Suppressor macrophage treated with lipopolysaccharide for 4 hours (primary cell): ENCODE measurements at places on chromosomes 1 and 21.

GRCh38 chr1:68442006-68442405 is 7.7 kb downstream of the RPE65 start:
- no peak for DNase-seq

- DNase-seq, result no peak
Measured at GRCh38 chr1:239672256-239672655, 285.9 kb downstream of the CHRM3 start.

GRCh38 chr1:56286506-56286905 is 292.9 kb downstream of the PLPP3 start:
- no peak for DNase-seq

GRCh38 chr1:13990939-13991338 is 291.0 kb downstream of the PRDM2 start:
- DNase-seq, result no peak

- no peak for DNase-seq
Measured at GRCh38 chr1:2804628-2805351, 3.3 kb upstream of the TTC34 start.

- DNase-seq, result no peak
Measured at GRCh38 chr1:26094076-26094669, 17.5 kb upstream of the PDIK1L start.

DNA sequence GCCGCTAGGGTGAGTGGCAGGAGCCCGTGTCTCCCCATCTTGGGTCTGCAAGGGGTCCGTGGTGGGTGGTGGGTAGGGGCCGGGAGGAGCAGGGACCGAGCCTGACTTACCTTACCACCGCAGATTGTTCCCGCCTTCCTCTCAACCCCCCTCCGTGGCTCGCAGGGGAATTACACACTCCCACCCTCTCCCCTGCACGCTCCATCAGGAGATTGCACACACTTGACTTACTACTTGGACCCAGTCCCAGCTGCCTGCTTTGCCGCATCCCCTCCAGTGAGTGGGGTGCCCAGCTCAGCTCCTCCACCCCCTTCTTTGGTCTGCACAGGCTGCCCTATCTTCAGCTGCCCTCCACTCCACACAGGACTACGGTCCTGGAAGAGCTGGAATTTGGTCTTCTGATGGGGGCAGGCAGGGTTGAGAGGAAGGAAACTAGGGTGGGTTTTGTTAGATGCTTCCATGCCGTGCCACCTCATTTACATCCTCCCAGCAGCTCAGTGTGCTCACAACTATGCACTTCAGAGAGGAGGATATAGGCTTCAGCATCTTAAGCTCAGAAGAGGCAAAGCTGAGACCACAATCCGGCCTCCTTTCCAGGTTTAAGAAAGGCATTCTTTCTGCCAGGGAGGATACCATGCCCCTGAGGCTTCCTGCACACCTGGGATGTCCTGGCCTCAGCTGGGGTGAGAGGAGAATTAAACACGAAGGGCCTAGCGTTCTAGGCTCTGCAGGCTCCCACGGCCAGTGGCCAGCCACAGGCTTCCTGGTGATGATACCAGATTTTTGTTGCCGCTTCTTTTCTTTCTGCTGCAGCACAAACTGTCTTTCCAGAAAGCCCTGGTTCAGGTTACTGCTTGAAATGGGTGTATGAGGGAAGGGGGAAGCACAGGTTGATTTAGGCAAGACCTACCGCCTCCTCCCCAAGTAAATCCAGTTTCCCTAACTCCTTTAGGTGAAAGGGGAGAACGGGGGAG is 2.3 kb downstream of the KCNC4 start:
- DNase-seq, result no peak

DNA sequence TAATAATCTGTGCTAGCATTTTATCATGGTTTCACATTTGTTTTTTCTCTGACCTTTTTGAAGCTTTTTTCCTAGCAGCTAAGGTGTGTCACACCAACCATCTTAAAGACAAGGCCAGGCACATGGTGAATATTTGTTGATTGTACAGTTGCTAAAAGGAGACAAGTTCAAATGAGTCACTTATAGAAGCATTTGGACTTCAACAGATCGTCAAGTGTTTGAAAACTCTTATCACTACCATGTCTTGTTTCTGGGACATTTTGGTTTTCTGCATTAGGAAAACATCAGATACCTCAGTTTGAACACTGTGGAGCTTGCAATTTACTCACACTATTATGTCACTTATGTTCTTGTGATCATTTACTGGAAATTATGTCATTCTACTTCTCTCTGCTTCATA is 407.3 kb downstream of the USP25 start:
- DNase-seq, result no peak

- peak; percentile 51 for DNase-seq
Measured at GRCh38 chr1:234515821-234516241, 36.9 kb upstream of the TARBP1 start.

DNA sequence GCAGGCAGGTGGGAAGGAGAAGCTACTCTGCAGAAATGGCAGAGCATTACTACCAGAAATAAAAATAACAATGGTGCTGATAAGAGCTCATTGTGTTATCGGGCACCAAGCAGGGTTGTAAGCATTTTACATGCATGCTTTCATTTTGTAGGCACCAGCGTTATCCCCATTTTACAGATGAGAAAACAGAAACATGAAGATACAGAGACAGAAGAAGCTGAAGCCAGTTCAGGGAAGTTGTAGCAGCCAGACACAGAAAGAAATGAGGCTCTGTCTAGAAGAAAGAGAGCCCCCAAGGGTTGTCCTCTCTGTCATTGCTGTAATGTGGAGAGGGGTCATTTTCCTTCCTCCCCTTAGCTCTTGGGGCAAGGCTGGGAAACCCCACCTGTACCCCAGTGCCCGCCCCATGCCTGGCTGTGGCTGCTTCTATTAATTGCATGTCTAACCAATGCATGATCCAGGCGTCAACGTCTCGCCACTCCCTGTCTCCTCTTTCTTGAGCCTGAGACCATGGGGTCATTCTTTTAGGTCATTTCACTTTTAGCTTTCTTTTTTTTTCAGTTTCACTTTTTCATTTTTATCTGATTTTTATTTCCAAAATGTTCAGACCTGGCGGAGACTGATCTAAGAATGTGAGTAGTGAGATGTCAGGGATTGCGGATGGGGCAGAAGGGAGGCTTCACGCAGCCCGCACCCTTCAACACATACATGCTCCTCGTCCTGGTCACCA is 6.8 kb downstream of the OLIG1 start:
- DNase-seq, result no peak

- DNase-seq, result no peak
Measured at GRCh38 chr1:93963585-93963984, 54.4 kb upstream of the GCLM start.

- DNase-seq, result no peak
Measured at GRCh38 chr1:153585006-153585405, 19.4 kb upstream of the S100A2 start.

DNA sequence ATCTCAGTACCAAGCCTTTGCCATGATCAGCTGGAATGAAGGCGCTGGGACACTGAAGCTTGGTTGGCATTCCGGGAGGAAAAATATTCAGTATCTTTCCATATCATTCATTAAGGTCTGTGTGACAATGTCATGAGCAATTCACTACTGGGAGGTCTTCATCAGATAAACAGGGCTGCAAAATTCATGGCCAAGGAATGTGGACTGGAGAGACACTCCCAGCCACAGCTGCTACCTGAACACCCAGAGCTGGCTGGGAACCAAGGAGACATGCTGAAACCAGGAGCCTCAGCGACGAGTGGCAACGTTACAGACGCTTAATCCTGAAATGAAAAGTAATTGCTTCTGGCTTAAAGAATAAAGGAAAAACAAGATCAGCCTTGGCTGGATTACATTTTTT is 30.6 kb upstream of the DDAH1 start:
- no peak for DNase-seq

- DNase-seq, result no peak
Measured at GRCh38 chr1:231841616-231842344, 215.2 kb downstream of the DISC1 start.

DNA sequence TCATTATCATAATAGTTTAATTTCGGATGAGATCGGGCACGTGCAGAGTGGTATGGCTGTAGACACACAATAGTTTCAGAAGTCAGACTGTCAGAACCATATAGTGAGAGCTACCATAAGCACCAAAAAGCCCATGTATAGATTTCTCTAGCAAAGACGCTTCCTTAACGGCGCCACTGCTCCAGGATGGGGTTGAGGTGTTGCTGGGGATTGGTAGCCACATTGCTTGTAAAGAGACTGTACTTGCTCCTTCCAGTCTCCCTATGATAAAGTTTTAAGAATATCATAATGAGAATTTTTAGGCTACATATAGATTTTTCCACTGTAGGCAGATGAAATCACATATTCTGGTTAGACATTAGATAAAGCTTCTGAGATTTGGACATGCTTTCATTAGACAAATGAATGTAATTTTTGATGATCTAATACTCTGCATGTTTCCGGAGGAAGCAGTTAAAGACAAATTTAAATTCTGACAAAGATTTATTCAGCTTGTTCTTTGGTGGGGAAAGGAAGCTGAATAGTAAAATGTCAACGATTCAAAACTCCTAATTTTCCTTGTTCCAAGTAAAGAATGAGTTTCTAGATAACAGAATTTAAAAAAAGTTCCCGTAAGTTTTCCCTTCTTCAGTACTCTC is 77.7 kb downstream of the MAP3K7CL start:
- DNase-seq, result no peak

DNA sequence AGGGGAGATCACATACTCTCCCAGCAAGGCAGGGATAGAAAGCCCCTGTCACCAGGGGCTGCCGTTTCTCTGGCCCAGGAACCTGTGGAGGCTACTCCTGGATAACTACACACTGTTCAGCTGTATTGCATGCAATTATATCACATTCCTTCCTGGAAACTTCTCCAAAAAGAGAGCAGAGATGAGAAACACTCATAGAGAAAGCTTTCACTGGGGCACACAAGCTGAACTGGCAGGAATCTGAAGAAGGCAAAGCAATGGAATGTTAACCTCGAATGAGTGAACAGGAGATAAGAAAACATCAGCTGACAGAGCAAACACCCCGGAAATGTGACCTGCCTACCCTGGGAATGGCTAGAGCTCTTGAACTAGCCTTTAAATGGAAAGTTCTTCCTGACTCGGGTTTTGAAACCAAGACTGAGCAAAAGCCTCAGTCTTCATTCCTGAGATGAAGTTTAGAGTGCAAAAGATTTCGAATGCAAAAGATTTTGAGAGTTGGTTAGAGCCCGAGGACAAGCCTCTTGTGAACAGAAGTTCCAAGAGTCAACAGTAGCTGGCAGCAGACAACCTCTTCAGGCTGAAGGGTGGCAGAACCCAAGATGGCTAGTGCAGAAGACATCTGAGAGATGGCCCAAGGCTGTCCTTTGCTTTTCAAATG is 32.3 kb downstream of the CCN1 start:
- no peak for DNase-seq

DNA sequence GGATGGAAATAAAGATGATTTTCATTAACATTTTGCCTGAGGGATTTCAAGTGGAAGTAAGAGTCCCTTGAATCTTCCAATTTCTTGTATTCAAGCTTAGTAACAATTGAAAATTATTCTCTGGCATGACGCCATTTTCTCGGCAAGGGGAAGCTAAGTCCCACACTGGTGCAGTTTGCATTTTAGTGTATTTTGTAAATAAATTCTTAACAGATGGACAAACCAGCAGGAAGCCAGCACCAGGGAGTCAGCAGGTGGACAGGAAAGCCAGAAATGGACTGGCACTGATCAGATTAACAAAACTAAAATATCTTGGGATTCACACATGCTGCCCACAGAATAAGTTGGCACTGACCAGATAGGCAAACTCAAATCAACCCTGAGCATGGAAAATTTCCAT is 311.3 kb downstream of the LRRIQ3 start:
- DNase-seq, result no peak

DNA sequence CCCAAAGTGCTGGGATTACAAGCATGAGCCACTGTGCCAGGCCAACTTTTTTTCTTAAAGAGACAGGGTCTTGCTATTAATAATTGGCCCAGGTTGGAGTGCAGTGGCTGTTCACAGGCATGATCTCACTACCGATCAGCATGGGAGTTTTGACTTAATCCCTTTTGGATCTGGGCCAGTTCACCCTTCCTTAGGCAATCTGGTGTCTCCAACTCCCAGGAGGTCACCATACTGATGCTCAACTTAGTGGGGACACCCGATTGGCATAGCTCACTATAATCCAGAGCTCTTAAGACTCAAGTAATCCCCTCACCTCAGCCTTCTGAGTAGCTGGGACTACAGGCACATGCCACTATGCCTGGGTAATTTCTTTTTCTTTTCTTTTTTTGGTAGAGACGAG is 64.2 kb upstream of the SCYL3 start:
- DNase-seq, result no peak

DNA sequence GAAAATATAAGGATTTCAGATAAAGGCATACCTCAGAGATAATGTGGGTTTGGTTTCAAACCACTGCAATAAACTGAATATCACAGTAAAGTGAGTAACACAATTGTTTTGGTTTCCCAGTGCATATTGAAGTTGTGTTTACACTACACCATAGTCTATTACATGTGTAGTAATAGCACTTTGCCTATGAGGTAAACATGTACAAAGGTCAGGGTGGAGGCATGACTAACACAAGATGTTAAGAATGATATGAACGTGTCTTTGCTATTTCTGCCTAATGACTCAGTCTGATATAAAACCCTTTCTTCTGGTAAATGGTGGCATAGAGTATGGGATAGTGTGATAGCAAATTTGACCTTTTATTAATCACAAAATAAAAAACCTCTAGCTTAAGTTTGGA is 621.5 kb upstream of the ADGRL2 start:
- no peak for DNase-seq

GRCh38 chr1:213362598-213362997 is 311.6 kb downstream of the RPS6KC1 start:
- DNase-seq, result no peak

- DNase-seq, result no peak
Measured at GRCh38 chr1:37949524-37950152, 2.8 kb upstream of the INPP5B start.

- peak; percentile 86 for DNase-seq
Measured at GRCh38 chr1:206859082-206859521, 6.3 kb upstream of the IL20 start.

GRCh38 chr1:165773324-165773965 is 4.8 kb upstream of the TMCO1 start:
- DNase-seq, result no peak

DNA sequence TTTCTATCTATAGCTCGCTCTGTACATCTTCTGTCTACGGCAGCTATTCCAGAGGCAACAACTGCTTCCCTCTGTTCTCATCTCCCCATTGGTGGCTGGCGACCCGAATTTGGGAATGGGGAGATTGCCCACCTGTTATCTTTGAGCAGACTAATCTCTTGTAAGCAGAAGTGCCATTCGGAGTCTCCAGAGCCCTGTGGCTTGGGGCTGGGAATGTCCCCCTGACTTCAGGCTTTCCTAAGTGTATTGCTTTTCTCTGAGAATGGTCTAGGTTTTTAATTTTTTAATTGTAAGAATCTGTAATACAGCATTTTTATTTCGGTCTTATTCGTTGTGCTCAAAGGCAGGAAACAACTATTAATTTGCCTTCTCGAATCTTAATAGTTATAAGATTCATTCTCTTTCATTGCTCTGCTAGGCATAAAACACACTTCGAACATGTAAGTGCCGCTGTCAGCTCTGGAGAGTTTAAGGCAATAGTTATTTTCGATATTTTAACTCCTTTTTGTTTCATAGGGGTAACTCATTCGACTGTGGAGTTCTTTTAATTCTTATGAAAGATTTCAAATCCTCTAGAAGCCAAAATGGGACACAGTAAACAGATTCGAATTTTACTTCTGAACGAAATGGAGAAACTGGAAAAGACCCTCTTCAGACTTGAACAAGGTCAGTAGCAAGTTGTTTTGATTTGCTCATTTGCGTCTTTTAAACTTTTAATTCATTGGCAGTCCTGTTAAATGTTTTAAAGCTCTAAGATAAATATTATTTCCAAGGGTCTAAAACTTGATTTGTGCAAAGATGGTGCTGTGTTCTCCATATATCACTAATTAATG is 514 bp downstream of the AGL start:
- DNase-seq, result peak; percentile 21

GRCh38 chr1:212410231-212410820 is 4.4 kb downstream of the PACC1 start:
- DNase-seq, result peak; percentile 51
